ENCODE measurements at places on chromosomes 13 and 19.
A peak's percentile ranks its signal among the peaks of the same experiment; 100 is the strongest.

- DNase-seq = no peak
These were observed 6.3 kb downstream of the C19orf38 start for GRCh38 chr19:10854350-10855089.

- DNase-seq = peak; percentile 31
These were observed 437.7 kb downstream of the IRS2 start for GRCh38 chr13:109348519-109349258.

GRCh38 chr13:76023652-76024051 lies 387.5 kb downstream of the LMO7 start:
- DNase-seq = no peak

- peak; percentile 25 for DNase-seq
These were observed 22.9 kb upstream of the POMP start for GRCh38 chr13:28636069-28636468.

DNA sequence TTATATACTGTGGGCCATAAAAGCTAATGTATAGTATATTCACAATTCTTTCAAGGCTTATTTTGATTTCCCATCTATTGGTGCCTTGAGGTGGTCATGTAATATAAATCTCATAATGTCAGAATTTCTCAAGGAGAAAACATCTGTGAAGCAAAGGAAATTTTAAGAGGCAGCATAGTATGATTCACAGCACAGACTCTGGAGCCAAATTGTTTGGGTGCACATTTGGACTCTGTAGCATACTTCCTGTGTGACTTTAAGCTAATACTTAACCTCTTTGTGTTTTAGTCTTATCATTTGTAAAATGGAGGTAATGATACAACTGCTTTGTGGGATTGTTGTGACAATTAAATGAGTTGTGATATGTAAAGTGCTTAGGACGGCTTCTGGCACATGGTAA lies 67.6 kb downstream of the PIBF1 start:
- no peak for DNase-seq

- no peak for DNase-seq
These were observed 72.8 kb downstream of the CCDC70 start for GRCh38 chr13:51934461-51935087.

- DNase-seq = no peak
These were observed 887 bp downstream of the SIPA1L3 start for GRCh38 chr19:37907735-37908455.

- no peak for DNase-seq
These were observed 989.7 kb downstream of the EFNB2 start for GRCh38 chr13:105545811-105546210.

DNA sequence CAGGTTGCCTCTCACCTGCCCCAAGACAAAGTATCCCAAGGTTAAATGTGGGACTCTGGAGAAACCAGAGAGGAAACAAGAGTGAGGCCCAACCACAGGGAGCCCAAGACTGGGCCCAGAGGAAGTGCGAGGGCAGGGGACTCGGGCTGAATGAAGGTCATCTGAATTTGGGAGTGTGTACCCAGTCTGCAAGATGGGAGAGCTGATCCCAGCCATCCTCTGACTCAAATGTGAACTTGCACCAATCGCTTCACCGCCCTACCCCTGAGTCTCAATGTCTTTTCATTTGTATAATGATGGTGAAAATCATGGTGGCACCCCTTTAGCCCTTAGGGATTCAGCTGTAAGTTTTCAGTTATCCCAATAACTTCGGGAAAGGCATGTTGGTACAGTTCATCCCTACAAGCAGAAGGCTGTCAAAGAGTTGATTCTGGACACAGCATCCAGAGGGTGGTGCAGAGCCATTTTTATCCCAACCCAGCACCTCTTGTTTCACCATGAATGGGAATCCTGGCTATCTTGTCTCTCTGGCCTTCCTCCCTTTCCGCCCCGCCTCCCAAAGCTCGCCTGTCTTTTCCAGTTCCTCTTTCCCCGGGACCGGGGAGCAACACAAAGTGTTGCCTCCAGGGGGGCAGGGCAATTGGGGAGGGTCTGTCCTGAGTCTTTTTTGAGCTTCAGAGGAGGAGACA lies 123.4 kb downstream of the NUFIP1 start:
- no peak for DNase-seq

DNA sequence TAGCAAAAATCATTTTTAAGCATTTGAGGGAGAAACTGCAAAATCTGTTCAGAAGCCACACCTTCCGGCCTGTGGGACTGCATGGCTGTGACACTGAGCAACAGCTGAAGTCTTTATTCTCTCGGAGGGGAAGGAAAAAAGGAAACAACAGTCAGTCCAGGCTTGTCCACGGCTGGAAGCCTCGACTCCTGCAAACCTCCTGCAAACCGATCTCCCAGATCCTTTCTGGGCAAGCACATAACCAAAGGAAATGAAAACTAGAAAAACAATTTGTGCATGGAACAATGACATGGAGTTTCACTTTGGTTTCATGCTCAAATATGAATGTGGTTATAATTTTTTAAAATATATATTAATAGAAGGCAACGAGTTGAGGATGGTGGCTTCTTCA lies 1.0 kb downstream of the COL4A1 start:
- DNase-seq = no peak
